HS-5 (cell line): ENCODE measurements at places on chromosomes 3 and 15.
A peak's percentile ranks its signal among the peaks of the same experiment; 100 is the strongest.

DNA sequence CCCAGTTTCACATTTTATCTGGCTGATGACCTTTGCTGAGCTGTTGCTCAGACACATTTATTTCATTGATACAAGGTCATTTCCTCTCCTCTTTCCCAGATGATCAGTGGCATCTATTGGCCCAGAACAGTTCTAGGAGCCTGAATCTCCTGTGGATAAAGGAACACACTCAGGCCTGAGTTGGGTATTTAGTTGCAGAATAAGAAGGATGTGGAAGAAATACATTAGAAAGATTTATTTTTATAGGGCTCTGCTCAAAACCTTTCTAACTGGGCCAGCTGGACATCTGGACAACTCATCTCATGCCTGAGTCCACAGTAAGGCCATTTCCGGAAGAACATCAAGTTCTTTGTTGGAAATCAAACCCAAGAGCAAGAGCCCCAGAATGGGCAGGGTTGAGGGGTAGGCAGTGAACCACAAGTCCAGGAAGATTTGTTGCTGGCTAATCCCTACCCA is 19.7 kb upstream of the MFGE8 start:
- DNase-seq, result no peak

GRCh38 chr3:60758171-60758570 is 493.1 kb downstream of the FHIT start:
- no peak for DNase-seq

DNA sequence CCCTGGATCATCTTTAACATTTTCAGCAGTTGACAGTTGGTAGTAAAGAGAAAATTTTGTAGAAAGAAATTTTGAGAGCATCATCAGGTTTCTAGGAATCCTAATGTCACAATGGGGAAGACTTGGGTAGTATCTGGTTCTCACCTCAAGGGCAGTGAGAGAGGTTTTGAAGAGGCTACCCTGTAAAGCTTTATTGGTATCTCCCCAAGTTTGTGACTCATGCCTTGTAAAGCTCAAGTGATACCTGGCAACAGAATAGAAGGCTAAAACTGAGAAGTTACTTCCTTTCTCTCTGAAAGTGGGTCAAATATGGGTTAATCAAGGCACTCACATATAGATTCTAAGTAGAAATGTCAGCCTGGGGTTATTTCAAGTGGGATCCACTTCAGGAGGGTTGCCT is 196.4 kb downstream of the SUCNR1 start:
- DNase-seq, result no peak

- no peak for DNase-seq
These were observed 405.6 kb downstream of the PTPRG start for GRCh38 chr3:61967019-61967418.

DNA sequence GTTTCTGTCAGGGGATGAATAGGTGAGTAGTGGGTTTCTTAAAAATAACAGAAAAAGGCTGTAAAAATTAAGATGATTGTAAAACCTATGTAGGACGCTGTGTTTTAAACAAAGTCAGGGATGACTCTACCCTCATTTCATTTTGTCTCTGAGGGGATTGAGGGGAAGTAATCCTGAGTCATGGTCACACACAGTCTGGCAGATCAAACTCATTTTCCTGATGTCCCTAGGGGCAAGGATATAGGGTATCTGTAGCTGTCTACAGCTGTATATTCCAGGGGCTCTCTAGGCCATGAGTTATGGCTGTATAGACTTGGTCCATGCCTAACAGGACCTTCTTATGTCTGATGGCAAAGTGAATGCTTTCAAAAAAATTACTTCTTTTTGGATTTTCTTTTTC is 421.1 kb downstream of the PDCD6IP start:
- DNase-seq, result no peak

DNA sequence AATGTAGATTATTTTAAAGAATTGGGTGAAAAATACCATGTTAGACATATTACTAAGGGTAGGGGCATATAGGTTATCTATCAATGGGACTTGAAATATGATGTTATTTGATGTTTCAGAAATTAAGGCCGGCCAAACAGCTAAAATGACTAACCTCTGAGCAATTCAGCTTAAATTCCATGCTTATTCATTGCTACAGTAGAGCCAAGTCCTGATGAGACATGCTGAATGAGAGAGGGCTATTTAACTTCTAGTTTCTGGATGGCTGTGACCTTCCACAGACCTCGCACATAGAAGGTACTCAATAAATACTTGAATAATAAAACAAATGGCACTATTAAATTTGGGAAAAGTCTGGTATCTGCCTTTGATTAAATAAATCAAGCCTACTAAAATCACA is 175.6 kb upstream of the WNT5A start:
- peak; percentile 70 for DNase-seq

DNA sequence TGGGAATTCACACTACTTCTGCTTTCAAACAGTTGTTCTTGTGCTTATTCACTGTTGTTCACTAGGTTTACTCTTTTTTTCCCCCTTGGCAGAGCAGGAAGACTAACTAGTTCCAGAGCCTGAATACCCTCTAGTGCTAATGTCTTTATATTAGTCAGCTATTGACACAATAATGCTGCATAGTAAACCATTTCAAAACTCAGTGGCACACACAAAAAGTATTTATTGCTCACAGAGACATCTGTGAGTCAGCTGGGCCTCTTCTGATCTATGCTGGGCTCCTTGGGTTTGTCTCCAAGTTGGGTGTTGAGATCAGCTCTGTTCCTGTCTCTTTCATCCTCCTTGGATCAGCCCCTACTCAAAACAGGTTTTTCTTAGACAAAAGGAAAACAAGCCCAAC is 51.1 kb downstream of the RSRC1 start:
- peak; percentile 84 for DNase-seq

- DNase-seq, result no peak
These were observed 30.0 kb upstream of the PLSCR4 start for GRCh38 chr3:146280864-146281263.

- DNase-seq, result no peak
These were observed 32.4 kb downstream of the SELENOT start for GRCh38 chr3:150635526-150635925.

GRCh38 chr3:159609625-159610024 is 379.0 kb upstream of the IL12A start:
- DNase-seq, result peak; percentile 48

GRCh38 chr3:54121414-54122323 is 683 bp upstream of the CACNA2D3 start:
- DNase-seq, result no peak

DNA sequence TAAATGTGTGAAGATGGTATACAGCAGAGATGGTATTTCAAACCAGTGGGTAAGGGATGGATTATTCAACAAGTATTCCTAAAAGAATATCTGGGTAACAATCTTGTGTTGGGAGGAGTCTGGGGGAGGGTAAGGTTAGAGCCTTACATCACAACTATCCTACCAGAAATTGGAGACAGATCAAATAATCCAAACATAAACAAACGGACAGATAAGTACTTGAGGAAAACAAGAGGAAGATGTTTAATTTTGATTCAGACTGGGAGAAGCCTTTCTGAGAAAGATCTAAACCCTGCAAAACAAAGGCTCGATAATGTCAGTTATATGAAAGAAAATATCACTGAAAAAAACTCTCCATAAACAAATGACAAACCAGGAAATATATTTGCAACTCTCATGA is 77.9 kb downstream of the SLC9A9 start:
- DNase-seq, result no peak

DNA sequence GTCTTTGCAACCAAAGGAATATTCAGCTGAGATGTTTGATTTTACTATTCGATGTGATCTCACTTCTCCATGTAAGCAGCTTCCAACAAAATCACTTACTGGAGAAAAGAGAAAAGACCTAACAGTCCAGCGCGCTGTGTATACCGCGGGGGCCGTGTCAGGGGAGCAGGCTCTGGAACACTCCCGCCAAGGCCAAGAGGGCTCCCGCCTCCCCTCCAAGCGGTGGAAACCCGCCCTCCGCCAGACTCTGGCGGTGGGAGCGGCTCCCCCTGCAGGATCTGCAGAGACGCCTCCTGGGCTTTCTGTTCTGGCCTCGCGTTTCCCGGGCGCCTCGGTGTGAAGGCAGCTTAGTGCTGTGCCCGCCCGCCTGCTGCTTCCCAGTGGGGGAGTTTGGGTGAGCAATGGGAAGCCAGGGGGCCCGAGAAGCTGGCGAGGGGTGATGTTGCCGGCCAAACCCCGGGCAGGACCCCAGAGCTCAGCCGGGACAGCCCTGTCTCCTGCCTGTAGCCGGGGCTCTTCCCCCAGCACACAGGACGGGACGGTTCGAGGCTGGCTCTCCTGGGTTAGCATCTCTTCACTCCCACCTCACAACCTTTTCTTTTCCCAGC is 36.3 kb downstream of the CHST14 start:
- no peak for DNase-seq

DNA sequence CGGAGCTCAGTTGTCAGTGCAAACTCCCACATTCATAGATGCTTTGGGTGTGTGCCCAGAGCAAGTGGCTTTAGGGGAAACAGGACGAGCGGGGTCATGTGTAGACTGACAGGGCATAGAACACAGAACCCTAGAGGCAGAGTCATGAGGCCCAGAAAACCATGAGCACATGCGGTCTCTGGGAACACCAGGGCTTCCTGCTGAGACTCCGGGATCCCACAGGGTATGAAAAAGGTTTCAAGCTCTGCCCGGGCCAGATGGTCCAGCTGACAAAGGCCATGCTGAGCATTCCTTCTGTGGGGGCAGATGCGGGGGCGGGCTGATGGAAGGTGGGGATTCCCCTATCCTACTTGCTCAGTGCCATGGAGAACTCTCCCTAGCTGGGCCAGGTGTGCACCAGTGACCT is 44.8 kb downstream of the ROPN1B start:
- DNase-seq, result no peak

DNA sequence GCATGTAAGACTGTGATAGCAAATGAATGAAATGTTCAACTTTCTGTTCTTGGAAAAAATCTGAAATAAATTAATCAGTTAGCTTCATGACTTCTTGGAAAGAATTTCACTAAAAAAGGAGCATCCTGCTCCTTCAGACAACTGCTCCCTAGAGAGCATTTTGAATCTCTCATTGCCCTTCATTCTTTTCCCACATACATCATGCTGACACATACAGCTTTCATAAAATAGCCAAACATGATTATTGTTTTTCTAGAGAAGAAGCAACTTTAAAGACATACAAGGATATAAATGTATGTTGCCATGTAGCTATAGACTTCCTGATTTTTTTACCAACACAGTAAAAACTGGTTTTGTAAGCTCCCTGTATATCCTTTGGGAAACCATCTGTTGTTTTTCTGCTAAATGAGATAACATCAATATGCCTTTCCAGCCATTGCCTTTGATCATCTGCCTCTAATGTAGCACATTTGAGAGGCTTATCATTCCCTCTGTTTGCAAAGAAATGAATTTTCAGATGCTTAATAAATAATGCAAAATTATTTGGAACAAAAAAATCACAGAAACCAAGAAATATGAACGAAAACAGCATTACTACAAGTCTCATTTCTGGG is 248.2 kb upstream of the GPR149 start:
- no peak for DNase-seq
